ENCODE measurements at places on chromosomes 7 and 10. TPM values are rescaled to one million over a fixed set of nuclear protein-coding genes. Genes with fewer than 3 reads are reported as not detected.

CALML3 gene
- not detected for total RNA-seq

VAX1 gene
- 1.3 TPM for total RNA-seq

LAMB4 gene
- total RNA-seq = 0.37 TPM

DEPP1 gene
- total RNA-seq = 1.8 TPM

LRRC4 gene
- not detected for total RNA-seq

LRRN3 gene
- total RNA-seq = not detected

ZNF804B gene
- not detected for total RNA-seq

TFPI2 gene
- 271 TPM for total RNA-seq

MYH16 gene
- total RNA-seq = 0.88 TPM
